ENCODE measurements at places on chromosomes 7 and 10.

- DNase-seq: peak; percentile 56
Measured at GRCh38 chr7:133709036-133709880, 417.9 kb upstream of the LRGUK start.

DNA sequence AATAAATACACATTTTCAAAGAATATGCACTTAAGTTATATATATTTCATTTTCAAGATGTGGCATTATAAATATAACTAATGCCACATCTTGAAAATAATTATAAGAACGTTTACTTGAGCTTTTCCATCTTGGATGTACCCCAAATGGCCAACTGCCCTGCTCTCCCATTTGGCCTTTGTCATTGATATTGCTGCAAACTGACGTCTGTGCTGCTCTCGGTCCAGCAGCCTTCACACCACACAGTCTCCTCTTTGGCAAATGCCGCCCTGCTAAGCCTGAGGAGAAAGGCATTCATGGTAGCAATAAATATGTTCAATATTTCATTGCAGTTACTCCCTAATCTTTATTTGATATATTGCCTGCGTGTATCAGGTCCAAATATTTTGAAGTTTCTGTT is 384.6 kb upstream of the ADARB2 start:
- no peak for DNase-seq

DNA sequence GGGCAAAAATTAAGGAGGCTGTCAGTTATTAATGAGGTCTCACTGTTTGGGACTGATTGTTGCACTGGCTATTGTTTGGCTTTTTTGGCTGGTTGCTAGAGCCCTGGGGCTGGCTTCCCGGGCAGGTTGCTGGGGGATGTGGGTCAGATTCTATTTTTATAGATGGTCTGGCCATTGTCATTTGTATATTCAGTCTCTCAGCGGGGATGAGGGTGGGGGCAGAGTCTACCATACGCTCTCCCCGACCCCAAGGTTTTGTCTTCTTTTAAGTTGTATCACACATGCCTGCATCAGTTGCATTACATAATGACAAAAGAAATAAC is 84.3 kb upstream of the GRB10 start:
- no peak for DNase-seq

- DNase-seq: no peak
Measured at GRCh38 chr10:5906651-5907050, 16.6 kb downstream of the FBH1 start.

- DNase-seq: no peak
Measured at GRCh38 chr7:35037211-35037525, at the start of gene DPY19L1. Gene DPY19L1 (minus strand): TSS chr7:35037485. CDS start chr7:35037394, 91 bp downstream.

DNA sequence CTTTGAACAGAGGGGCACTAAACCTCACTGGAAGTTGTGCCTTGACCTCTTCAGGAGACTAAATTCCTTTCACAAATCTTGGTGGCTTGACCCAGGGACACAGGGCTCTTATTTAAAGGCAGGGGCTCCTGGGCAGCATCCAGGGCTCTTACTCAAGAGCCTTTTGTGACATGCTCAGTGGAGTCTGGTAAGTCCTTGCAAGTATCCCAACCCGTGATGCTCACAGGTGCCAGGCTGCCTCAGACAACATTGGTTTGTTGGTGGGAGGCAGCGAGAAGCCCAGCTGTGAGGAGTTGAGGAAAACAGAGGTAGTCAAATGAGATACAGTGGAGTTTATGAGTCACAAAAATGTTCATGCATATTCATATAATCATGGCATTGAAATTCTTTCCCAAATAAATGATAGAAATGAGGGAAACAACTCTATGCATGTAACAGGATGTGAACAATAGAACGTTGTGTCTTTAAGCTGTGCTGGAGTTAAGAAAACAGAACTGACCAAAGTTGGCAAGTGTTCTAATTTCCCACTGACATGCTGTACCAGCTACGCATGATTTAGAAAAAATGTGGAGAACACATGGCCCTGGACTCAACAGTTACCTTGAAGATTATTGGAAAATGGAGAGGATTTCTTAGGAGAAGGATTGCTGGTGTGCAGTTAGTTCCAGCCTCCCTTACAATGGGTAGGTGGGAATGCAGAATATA is 654.5 kb upstream of the COBL start:
- DNase-seq: no peak

GRCh38 chr7:1289666-1290025 is 57.0 kb downstream of the UNCX start:
- peak; percentile 50 for DNase-seq

DNA sequence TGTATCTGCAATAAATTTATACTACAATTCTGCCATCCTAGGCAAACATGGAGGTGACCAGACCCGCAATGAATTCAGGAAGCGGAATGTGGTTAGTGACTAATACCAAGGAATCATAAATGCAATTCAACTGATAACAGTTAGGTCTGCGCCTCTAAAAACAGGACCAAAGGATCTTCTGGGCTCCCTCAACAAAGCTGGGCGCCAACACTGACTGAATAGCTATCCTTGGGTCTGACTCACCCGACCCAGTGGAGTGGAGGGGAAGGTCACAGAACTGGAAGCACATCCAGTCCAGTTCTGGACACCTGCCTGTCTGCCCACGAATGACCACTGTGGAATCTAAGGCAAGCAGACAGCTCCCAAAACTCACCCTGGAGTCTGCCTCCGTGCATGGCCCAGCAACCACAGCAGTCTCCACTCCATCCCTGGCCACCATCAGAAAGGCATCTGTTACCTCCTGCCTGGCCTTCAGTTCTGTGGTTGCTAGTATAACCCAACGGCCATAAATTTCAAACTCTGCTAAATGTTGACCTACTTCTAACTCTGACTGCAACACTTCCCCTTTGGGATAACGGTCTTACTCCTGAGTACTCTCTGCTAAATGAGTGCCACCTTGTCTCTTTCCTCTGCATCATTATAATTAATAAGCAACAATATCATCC is 43.0 kb upstream of the DLX6 start:
- DNase-seq: no peak

GRCh38 chr7:152120210-152120609 is 94.7 kb downstream of the GALNT11 start:
- no peak for DNase-seq

DNA sequence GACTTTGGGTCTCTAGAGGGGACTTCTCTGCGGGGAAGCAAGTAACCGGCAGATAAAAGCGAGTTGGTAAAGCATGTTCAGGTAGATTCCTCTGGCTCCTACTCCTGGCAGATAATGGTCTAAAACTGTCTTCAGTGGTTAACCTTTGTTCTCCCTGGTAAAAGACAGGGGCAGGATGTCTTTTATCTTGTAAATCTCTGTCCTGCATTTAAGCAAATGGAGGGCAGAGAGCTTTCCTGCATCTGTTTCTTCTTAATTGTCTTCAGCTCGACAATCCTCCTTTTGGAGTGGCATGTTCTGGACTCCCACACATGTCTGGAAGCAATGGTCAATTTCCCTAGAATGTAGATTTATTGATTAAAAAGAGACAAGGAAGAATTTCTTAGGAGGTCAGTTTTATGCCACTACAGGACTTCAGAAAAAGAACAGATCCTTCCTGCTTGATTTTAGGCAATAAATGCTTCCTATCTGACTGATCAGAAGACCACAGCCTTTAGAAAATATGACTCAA is 16.6 kb downstream of the C7orf33 start:
- no peak for DNase-seq

GRCh38 chr7:155693826-155694225 is 49.4 kb downstream of the RBM33 start:
- DNase-seq: peak; percentile 84

DNA sequence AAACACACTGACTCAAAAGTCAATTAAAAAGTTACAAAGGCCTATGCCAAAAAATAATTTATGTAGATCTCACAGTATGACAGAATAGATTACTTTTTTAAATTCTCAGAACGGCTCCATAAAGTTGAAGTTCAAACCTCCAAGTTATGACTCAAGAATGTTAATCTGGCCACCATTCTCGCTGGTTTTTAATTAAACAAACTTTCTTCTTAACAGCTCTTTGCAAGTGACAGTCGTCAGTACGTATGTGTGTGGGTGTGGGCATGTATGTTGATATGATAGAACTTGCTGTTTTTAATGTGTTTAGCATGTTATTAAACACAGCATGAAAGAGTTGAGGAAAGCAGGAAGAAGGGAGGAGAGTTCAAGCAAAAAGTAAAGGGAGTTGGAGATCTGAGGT is 18.5 kb downstream of the PRKCQ start:
- no peak for DNase-seq

- no peak for DNase-seq
Measured at GRCh38 chr7:69208848-69209247, 389.4 kb upstream of the AUTS2 start.

GRCh38 chr7:130560972-130561371 is 69.1 kb downstream of the MEST start:
- no peak for DNase-seq

GRCh38 chr10:110501142-110501937 is 3.6 kb downstream of the DUSP5 start:
- DNase-seq: peak; percentile 91

DNA sequence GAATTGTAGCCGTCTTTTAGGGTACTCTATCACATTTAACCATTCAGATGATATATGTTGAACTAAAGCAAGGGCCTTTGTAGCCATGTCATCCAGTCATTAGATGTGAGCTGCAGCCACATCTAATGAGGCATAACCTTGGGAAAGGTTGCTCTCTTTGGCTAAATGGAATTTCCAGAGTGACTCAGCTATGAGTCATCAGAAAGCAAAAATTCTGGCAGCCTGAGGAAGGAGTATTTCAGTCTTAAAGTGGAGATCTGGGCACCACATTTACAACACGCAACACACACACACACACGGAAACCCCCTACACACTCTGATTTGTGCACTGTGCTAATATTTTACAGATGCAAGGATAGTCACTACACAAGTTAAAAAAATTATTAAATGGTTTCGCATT is 176.9 kb upstream of the ZWINT start:
- DNase-seq: no peak

DNA sequence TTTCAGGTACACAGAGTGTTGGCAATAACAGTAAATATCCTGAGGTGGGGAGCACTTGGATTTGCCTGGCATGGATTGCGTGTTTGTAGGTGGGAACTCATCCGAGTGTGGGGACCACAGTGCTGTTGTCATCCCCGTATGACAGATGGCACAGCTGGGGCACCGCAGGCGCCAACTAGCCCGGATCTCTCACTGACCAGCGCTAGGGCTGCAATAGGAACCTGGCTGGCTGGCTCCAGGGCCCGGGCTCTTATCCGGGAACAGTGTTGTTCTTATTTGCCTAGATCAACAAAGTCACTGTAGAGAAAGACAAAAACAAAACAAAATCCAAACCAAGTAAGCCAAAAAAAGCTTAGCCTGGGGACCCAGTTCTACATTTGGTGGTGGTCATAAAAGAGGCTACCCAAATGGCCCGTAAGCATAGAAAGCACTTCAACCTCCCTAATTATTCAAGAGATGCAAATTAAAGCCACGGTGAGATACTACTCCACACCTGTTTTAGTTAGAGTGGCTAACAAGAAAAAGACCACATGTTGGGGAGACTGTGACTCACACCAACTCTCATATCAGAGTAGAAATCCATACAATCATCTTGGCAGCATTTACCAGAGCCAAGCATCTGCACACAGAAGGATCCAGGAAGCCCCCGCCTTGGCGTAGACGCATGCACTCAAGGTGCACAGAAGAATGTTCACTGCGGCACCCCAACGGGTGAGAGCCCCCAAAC is 27.2 kb upstream of the PFKFB3 start:
- no peak for DNase-seq

DNA sequence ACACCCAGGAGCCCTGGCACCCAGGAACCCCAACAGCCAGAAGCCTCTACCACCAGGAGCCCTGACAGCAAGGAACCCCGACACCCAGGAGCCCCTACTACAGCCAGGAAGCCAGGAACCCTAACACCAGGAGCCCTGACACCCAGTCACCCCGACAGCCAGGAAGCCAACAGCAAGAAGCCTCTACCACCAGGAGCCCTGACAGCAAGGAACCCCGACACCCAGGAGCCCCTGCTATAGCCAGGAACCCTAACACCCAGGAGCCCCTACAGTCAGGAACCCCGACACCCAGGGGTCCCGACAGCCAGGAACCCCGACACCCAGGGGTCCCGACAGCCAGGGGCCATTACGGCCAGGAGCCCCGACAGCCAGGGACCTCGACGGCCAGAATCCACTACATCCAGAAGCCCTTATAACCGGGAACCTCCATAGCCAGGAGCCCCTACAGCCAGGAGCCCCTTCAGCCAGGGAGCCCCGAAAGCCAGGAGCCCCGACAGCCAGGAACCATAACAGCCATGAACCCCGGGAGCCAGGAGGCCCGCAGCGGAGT is 440 bp upstream of the GLRX3 start:
- no peak for DNase-seq

- no peak for DNase-seq
Measured at GRCh38 chr7:151945224-151945623, 11.0 kb upstream of the GALNTL5 start.

- no peak for DNase-seq
Measured at GRCh38 chr7:30479202-30480120, 877 bp upstream of the NOD1 start.

GRCh38 chr10:58143944-58144343 is 123.8 kb downstream of the IPMK start:
- no peak for DNase-seq

- no peak for DNase-seq
Measured at GRCh38 chr7:27901028-27901760, 161.2 kb downstream of the TAX1BP1 start.

GRCh38 chr10:50419091-50419490 is 167.8 kb upstream of the ASAH2 start:
- no peak for DNase-seq

DNA sequence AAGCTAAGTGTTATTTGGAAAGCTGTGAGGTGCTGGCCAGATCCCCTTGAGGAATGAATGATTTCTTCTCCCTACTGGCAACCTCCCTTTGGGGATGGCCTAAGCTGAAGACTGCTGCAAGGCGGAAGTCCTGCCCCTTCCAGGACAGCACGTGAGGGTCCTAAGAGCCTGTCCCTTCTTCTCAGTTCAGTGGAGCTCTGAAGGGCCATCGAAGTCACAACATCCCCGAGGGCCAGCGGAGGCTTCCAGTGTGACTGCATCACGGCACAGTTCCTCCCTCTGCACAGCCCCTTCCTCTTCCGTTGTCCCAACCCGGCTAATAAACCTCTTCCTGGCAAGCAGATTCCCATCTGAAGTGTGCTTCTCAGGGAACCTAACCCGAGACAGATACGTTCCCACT is 43.7 kb downstream of the RNF32 start:
- DNase-seq: no peak

DNA sequence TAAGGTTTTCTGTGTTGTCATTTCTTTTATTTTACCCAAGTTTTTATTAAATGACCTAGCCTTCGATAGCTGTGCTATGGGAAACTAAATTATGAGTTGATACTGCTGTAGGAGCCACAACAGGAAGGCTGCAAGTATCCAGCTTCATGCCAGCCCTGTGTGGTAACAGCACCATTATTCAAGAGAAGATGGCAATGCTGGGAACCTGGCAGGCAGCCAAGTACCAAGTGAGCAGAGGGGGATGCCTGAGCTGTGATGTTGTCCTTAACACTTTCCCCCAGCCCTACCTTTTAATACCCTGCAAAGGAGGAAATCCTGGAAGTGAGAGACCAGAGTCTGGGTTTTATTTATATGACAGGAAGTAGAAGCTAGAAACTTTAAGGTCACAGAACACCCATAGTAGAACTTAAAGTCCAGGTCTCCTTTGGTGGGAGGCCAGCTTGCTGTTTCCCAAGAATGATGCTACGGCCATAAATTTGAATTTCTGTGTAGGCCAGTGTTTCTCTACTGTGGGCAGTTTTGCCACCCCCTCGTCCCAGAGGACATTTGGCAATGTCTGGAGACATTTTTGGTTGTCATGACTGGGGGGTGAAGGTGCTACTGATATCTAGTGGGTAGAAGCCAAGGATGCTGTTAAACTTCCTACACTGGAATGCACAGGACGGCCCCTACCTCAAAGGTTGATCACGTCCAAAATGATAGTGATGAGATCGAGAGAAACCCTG is 9.2 kb upstream of the ATXN7L1 start:
- DNase-seq: no peak
